Stimulated activated CD4-positive, alpha-beta T cell treated with anti-CD3 and anti-CD28 coated beads, Interleukin-15, amount 100 ng/mL, for 1 hour (primary cell): ENCODE measurements at places on chromosomes 2 and 18.
A peak's percentile ranks its signal among the peaks of the same experiment; 100 is the strongest.

DNA sequence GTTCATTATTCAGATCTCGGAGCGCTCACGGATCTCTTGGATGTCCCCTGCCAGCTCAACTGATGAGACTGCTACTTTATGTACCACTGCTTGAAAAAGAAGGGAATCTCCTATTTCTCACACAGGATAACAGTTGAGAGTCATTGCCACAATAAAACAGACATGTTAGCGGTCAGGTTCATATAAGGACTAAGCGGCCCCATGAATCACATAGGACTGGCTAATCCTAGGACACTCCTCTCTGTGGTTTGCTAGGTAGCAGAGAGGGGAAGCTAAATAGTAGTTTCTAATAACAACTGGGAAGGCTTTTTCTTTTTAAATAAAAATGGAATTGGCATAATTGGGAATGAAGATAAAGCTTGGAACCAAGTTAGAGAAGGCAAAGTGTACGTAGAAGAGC, 15.9 kb upstream of the TGFA start:
- no peak for DNase-seq

DNA sequence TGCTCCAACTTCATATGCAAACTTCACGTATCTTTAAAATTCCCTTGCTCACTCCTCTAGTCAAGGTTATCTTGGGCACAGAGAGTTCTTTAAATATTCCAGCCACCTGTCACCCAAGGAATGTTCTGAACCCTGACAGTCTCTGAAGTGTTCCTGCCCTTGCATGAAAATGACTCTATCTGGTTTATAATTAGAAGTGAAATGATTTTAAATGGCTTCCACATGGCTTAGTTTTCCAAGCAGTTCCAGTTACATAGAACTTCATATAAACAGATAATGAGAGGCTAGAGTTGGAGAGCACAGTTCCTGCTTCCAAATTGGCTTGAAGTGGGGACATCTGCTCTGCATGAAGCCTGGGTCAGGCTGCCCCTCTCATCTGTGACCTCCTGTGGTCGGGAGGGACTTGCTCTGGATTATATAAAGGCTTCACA, 81.9 kb downstream of the SLC4A3 start:
- DNase-seq = no peak

- DNase-seq = no peak
Measured at GRCh38 chr2:150487537-150488429, at the start of gene RND3. RND3 (minus strand) TSS chr2:150487667; CDS start chr2:150487417, 250 bp downstream.

- DNase-seq = no peak
Measured at GRCh38 chr2:88735133-88735532, 43.7 kb downstream of the RPIA start.

GRCh38 chr2:229032608-229033234, 238.4 kb downstream of the PID1 start:
- no peak for DNase-seq

GRCh38 chr2:86439879-86440630, 1.1 kb upstream of the KDM3A start:
- DNase-seq = no peak

DNA sequence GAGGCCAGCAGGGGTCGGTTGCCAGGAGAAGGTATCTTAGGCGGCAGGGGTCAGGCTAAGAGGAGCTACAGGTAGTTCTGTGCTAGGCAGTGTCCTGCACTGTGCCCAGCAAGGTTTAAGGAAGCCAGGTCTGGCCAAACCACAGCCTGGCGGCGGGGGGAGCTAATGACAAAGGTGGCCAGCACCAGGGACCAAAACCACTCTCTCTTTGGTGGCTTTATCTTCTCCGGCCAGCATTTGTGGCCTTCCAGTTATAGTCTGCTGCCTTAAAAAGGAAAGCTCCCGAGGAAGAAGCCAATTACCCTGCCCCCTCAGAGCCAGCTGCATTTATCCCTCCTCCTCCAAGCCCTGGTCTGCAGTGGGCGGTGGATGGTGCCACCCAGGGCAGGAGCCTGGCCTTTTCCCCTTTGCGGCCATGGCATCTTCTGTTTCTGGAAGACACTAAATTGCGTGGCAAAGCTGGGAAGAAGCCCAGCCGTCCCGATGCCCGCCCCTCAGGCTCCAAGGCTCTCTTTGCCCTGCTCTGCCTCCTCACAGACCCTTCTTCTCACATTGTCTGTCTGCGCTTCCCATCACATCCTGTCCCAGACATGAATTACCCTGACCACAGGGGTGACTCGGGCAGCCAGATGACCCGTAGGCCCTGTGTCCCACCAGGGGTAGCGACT, 94.6 kb downstream of the EN1 start:
- DNase-seq = no peak

GRCh38 chr2:161063157-161063945, 96.9 kb upstream of the TANK start:
- peak; percentile 14 for DNase-seq

GRCh38 chr18:46829531-46829930, 72.7 kb upstream of the ST8SIA5 start:
- no peak for DNase-seq

DNA sequence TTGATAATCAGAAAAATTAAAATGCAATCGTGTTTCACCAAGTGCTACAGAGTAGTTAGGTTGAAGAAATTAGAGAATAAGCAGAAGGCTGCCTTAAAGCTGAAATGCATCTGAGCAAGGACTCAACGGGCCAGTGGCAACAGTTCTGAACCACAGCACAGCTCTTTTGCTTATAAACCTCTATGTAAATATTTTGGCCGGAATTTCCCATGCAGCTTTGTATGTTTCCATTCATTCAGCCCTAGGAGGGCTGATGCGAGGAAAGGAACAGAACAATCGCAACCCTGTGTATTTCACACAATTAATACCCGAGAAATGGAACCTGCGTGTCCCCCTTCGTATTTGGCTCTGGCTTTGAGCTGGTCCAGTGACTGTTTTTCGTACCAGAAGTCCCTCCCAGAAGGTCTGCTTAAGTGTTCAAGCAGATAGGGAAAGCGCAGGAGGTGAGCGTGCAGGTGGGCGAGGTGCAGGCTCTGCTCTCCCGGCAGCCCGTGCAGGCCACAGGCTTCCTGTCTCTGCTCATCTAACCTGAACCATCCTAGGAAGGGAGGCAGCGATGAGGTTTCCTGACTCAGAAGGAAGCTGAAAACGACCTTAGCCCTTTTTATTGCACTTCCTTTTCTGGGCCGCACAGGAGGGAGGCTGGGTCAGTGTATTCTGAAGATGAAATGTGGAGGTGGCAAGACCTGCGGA, 67.3 kb downstream of the ASB1 start:
- DNase-seq = no peak

DNA sequence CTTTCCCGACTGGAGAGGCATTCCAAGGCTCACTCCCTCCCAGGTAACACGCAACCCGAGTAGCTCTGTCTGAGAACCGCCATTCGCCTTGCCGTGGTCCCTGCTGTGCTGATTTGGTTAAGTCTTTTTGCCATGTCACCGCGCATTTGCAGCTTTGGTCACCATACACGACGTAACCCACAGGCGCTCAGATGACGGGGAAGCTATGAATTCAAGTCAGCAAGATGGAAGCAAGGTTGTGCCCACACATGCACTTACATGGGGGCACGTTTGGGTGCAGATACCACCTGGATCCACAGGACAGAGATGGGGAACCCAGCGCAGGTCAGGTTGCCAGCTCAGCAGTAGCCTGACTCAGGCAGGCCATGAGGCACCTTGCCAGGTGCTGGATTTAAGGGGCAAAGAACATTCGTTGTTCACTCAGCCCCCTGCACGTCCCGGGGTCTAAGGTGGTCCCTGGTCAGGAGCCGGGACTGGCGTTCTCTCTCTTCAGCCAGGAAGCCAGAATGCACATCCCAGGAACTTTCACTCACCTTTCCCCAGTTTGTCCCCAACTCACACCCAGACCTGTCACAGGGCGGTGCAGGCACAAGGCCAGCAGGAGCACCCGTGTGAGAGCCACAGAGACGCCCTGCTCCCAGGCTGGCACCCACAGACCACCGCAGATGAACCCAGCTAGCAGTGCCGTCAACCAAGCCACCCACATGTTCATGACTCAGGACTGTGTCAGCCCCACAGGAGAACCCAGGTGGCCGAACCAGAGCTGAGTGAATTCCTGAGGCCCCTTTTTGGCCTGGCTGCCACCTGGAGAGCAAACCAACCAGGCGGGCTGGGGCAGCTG, 19.9 kb downstream of the SNED1 start:
- DNase-seq = no peak

DNA sequence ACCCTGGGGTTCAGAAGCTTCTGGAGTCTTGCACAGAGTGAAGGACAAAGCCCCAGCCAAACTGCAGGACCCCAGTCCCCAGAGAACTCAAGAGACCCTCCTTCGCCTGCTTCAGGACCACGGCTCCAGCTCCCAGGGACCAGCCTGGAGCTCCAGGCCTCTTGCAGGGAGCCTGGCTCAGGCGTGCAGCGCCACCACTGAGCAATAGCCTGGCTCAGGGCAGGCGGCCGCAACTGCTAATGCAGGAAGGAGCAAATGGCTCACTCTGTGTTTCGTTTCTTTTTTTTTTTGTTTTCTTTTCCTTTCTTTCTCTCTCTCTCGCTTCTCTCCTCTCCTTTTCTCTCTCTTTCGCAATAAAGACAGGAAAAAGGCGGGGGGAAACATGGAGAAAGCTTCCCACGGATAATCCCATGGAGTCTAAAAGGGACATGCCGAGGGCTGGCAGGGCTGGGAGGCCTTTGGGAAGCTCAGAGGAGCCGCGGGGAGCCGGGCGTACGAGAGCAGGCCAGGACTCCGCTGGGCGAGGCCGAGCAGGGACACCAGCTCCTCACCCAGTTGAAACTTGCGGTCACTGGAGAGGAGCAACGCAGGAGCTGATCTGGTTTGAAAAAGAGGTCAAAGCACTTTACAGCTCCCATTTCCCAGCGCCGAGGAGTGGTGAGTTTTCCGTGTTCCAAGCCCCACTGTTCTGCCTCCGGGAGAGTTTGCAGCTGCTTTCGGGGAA, 244.8 kb downstream of the TWIST2 start:
- no peak for DNase-seq

GRCh38 chr2:96082211-96083063, 33.9 kb downstream of the ADRA2B start:
- DNase-seq = no peak

- DNase-seq = no peak
Measured at GRCh38 chr2:105373344-105373781, 25.5 kb downstream of the FHL2 start.

- no peak for DNase-seq
Measured at GRCh38 chr2:18741895-18742732, 152.7 kb upstream of the NT5C1B start.

DNA sequence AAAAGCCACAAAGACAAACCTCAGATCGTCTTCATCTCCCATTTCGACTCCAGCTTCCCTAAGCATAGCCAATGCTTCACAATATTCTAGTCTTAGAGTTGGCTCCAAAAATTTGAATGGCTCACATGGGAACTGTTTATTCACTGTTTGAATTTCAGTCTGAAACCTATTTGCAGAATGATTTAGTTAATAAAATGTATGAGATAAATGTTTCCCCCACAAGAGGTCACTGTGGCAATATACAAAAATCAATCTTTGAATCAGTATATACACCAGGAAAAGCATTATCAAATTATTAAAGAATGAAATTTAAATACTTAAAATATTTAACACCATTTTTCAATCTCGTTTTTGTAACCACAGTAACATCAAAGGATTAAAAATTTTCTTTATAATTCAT, 40.0 kb upstream of the MCM6 start:
- no peak for DNase-seq
